ENCODE measurements at places on chromosomes 5 and 9.

DNA sequence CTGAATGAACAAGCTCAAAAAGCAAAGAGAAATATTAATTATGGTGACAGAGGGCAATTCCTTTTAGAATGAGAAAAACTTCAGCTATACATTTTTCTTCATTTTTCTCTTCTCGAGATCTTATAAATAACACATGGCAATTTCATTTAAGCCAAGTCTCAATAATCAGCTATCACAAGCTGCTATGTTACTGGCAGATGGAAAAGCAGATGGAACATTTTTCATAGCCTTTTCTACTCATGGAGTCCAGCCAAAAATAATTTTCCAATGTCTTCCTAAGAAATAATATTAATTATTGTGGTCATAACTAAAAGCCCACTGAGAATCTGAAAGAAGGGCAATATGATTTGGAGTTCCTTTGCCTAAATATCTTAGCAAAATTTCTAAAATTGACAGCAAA lies 35.6 kb downstream of the SKIC3 start:
- DNase-seq, result no peak

GRCh38 chr5:83219495-83219894 lies 142.1 kb downstream of the XRCC4 start:
- no peak for DNase-seq

- no peak for DNase-seq
Observed at GRCh38 chr5:180601591-180602480, 10.5 kb upstream of the SCGB3A1 start.

DNA sequence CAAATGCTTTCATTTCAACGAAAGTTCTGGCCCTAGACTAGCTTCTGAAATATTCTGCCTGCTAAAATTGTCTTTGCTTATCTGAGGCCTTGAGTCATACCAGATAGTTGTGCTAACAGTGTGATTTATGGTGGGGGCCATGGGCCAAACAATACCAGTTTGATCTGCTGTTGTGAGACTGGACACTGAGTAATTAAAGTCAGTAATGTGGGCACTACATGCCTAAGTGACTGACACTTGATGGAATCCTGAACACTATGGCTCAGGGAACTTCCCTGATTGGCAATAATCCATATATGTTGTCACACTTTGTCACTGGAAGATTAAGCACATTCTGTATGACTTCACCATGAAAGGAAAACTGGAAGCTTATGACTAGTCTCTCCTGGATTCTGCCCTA lies 127.6 kb upstream of the CYLC2 start:
- no peak for DNase-seq

- DNase-seq, result no peak
Observed at GRCh38 chr9:2576631-2577030, 45.0 kb upstream of the VLDLR start.

DNA sequence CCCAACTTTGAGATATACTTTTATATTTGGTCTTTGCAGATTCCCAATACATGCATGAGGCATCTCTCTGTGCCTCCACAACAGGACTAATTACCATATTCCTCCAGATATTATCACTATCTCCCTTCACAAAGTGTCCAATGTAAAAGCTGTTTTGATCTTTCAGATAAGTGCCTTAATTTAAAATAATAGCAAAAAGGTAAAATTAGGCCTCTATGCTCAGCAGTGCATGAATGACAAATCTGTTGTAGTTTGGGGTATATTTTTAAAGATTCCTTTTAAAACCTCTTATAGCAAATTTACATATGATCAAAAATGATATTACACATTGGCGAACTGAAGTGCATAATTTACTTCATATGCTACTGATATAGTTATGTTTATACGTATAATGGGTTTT lies 369.2 kb upstream of the CCNH start:
- no peak for DNase-seq

GRCh38 chr9:95167998-95168397 lies 149.5 kb downstream of the FANCC start:
- DNase-seq, result no peak

DNA sequence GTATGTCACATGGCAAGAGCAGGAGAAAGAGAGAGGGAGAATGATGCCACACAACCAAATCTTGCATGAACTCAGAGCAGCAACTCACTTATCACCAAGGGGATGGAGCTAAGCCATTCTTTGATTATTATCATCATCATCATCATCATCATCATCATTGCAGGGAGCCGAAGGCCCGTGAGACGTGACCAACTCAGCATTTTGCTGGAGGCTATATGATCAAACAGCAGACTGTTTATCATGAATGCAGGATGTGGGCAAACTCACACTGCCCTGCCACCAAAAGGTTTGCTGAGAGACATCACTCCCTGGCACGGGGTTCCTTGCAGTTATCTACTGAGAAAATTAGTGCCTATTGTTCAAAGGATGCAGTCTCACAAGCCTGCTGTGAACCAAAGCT lies 8.6 kb upstream of the ZNF169 start:
- DNase-seq, result no peak

- DNase-seq, result no peak
Observed at GRCh38 chr9:20623021-20623747, 885 bp upstream of the MLLT3 start.

GRCh38 chr9:133578524-133579441 lies 30.4 kb downstream of the FAM163B start:
- DNase-seq, result no peak

DNA sequence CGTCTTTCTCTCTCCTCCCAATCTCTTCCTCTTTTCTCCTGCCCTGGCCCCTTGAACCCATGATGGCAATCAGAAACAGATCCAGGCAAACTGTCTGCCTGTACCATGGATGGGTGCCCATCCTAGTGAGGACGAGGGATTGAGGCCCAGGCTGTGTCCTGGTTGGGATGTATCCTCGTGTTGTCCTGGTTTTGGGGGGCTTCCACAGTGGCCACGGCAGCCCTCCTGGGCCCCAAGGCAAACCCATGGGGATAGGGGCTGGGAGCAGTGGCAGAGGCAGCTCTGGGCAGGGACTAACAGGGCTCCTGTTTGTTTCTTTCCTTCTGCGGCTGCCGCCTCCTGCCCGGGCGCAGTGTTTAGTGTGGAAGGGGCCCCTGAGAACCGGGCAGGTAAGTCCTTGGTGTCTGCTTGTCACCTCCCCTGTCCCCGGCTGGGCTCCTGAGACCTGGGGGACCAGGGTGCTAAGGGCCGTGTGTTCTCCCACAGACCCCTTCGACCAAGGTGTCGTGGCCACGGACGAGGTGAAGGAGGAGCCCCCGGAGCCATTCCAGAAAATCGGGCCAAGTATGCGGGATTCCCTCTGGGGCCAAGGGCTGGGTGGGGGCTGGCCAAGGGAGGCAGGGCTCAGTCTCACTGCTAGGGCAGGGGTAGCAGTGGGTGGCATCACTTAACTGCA lies 70.0 kb downstream of the AMBP start:
- DNase-seq, result no peak

- no peak for DNase-seq
Observed at GRCh38 chr5:149168276-149168906, 27.1 kb downstream of the ABLIM3 start.

DNA sequence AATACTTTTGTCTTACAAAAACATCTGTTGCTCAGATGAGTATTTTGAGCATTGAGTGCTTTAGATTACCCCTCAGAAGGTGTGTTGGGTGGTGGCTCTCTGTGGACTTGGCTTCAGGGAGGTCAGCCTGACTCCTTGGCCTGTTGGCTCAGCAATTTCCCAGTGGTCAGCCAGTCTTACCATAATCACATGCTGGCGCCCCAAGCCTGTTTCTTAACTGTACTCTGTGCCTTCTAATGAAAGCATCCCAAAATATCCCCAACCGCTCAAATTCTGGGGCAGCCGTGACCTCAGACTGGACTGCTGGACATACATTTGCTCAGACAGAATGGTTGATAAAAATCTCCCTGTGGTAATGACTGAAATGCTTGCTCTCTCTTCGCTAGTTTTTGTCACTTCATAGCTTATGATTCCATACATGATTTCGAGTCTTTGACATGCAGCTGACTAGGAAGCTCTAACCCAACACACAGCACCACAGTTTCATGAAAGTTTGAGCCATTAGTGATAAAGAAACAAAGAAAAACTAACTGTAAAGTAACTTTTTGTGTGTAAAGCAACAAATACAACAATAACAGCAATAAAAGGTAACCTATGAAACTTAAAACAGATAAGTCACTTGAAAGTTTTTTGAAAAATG lies 562.2 kb upstream of the MEF2C start:
- no peak for DNase-seq

- DNase-seq, result no peak
Observed at GRCh38 chr9:91680106-91680505, 256.5 kb upstream of the NFIL3 start.

GRCh38 chr9:12815888-12816287 lies 41.1 kb downstream of the LURAP1L start:
- DNase-seq, result no peak

DNA sequence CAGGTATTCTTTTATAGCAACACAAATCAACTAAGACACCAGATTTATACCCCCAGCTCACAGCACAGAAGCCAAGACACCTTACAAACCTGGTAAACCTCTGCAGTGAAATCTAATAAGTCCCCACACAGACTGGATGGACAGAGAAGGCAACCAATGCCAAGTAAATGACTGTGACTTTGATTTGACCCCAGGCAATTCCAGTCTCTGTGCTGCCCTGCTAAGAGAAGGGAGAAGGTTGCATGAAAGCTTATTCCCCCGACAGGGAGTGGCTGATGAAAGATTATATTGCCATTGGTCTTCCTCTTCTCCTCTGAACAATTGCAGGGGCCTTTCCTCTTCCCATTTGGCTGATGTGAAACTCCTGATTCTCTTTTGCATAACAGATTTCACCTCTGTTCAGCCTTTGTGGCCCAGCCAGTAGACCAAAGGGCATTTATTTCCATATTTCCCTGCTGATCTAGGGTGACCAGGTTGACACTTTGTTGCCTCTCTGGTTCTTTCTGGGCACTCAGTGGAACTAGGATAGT lies 107.6 kb downstream of the ADRB2 start:
- no peak for DNase-seq

DNA sequence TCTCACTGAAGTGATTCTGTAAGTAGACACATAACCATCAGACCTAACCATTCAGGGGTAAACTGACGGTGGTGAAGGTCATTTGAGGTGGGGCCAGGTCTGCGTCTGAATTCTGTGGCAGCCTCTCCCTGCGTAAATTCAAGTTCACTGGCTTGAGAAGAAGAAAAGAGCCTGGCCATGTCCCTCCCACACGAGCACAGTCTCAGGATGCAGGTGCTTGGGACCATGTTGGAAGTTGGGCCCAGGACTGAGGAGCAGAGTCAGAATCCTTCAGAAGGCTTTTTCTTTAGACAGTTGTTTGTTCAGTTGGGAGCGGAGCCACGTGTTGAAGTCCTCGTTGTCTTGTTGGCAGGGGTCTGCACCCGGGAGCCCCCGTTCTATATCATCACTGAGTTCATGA lies 24.1 kb downstream of the QRFP start:
- DNase-seq, result no peak

GRCh38 chr5:95424526-95424925 lies 33.4 kb downstream of the FAM81B start:
- no peak for DNase-seq

- no peak for DNase-seq
Observed at GRCh38 chr5:9833871-9834270, 203.7 kb upstream of the TAS2R1 start.

- DNase-seq, result no peak
Observed at GRCh38 chr5:20359377-20359776, 371.4 kb upstream of the CDH18 start.

- no peak for DNase-seq
Observed at GRCh38 chr9:83933790-83934189, 12.6 kb upstream of the KIF27 start.

DNA sequence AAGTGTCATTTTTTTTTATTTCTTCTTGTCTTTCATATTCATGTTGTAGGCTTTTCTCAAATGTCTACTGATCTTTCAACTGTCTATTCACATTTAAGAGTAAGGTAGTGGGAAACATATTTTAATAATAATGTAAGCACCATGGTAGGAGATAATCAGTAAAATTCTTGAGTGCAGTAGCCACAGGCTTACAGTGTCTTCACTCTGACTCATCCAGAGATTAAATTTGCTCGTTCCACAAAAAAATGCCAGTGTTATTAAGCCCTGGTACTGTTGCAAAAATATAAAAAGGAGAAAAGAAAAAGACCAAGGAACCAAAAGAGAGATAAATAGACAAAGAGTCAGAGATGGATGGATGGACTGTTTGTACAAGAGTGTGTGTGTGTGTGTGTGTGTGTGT lies 43.0 kb downstream of the PARP8 start:
- DNase-seq, result no peak

Data from activated CD8-positive, alpha-beta memory T cell treated with anti-CD3 and anti-CD28 coated beads for 1 hour (primary cell).